ENCODE measurements at places on chromosomes 6 and 20.

DNA sequence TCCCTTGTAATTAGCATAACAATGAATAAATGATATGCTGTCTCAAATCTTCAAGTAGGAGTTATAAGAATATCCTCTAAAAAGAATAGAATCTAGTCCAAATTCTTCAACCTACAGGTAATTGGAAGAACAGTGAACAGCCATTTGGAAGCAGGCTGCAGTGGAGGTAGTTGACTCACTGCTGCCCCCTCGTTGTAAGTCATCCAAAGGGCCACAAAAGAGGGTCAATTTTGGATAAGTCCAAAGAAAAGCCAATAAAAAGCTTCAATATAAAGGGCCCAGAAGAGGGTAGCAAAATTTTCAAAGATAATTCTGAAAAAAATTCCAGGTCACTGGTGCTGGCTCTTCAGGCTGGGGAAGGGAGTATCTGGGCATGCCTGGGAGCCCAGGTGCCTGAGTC is 60.8 kb upstream of the SSTR4 start:
- DNase-seq = peak; percentile 47

- no peak for DNase-seq
Observed at GRCh38 chr6:45877970-45878590, 137.6 kb downstream of the CLIC5 start.

GRCh38 chr6:132279592-132280139 is 121.6 kb downstream of the MOXD1 start:
- peak; percentile 79 for DNase-seq

GRCh38 chr20:50412069-50412468 is 98.1 kb upstream of the PTPN1 start:
- DNase-seq = no peak

DNA sequence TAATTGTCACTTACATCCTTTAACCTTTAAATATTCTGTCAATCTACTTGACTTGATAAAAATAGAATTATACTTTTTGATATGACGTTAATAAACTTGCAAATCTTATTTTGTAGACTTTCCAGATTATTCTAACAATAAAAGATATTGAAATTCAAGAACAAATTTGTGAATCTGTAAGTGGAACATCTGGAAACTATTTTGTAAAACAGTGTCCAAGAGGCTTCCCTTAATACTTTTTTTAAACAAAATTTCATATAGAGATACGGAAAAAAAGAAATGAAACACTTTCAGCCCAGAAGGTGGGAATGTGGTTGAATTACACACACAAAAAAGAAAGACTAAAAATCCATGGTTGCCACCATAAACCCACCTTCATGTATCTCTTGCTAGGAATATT is 174.4 kb downstream of the COL19A1 start:
- DNase-seq = no peak
